ENCODE measurements at places on chromosomes 16 and 17. TPM values are rescaled to one million over a fixed set of nuclear protein-coding genes. Genes with fewer than 3 reads are reported as not detected.

The TLCD3B gene
- total RNA-seq: not detected

The EVPLL gene
- 0.22 TPM for total RNA-seq

The EPN3 gene
- not detected for total RNA-seq

The BEAN1 gene
- total RNA-seq: 0.51 TPM

The ETV4 gene
- 0.48 TPM for total RNA-seq

The CD7 gene
- total RNA-seq: 3.2 TPM

DNA sequence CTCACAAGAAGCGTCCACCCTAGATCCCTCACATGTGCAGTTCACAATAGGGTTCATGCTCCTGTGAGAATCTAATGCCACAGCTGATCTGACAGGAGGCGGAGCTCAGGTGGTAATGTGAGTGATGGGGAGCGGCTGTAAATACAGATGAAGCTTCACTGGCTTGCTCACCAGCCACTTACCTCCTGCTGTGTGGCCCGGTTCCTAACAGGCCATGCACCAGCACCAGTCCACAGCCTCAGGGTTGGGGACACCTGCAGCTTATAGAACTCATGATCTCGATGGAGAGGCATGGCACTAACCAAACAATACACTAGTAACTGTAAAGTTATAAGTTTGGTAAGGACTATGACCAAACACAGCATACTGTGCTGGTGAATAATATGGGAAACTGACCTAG is 368.0 kb upstream of the CDH5 start:
- no peak for DNase-seq

- DNase-seq: no peak
Measured at GRCh38 chr16:47887496-47887895, 268.3 kb downstream of the ABCC12 start.

DNA sequence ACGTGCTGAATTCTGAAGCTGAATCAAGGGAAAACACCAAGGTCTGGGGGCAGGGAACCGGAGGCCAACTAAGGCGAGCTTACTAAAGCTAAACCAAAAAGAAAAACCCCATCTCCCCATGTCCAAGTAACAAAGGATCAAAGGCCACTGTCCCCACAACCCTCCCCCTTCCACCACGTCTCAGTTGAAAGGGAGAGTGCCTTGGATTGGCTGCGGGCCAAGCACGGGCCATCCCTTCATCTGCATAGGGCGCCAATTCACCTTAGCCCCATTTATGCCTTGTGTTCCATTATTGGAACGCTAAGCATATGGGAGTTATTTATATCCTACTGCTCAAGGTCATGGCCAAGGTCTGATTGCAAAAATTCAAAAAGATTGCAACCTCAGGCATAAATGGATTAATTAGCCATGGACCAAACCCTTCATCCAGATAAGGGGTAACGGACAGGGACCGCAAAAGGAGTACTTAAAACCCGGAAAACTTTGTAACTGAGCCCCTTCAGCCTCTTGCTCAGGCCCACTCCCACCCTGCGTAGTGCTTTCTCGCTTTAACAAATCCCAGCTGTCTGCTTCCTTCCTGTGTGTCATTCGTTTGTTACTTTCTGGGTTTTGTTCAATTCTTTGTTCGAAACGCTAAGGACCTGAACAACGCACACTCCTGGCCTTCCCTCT is 740 bp upstream of the ATP6V0D1 start:
- DNase-seq: no peak

DNA sequence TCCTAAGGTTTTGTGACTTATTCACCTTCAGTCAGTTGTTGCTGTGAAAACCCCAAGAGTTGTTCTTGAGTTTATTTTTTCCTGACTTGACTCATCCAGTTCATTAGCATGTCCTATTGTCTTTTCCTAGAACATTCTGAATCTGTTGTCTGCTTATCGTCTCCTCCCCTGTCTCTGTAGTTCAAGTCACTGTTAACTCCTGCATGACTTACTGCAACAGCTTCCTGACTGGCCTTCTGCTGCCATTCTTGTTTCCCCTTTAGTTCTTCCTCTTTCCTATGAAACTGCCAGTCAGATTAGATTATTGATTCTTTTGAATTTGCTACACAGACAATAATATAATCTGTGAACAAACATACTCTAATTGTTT is 161.5 kb downstream of the FTO start:
- no peak for DNase-seq

GRCh38 chr17:40810494-40810893 is 10.7 kb upstream of the KRT28 start:
- DNase-seq: no peak

- no peak for DNase-seq
Measured at GRCh38 chr16:77910021-77910420, 112.3 kb upstream of the CLEC3A start.

- no peak for DNase-seq
Measured at GRCh38 chr17:64146418-64147109, 16.6 kb upstream of the ERN1 start.

GRCh38 chr16:67181346-67181745 is 2.4 kb downstream of the MATCAP1 start:
- no peak for DNase-seq

GRCh38 chr16:2856061-2856670 is 1.8 kb downstream of the PRSS22 start:
- no peak for DNase-seq

DNA sequence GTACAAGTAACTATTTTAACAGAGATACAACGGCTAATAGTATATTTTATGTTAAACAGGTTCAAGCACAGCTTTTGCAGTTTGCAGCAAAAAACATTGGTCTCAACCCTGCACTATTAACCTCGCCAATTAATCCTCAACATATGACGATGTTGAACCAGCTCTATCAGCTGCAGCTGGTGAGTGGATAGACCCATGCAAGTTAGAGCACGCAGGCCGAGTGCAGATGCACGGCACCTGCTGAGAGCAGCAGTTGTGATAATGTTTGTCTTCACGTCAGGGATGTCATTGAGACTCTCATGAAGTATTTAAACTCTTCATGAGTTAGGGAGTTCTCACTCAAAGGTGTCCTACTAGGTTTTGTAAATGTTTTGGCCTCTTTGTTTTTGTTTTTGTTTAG is 45.6 kb downstream of the TMC6 start:
- no peak for DNase-seq

GRCh38 chr16:82544378-82545160 is 82.2 kb upstream of the CDH13 start:
- no peak for DNase-seq

All from mesenteric fat pad (tissue), 1 donor.